Activated T-helper 9 cell treated with anti-CD3 and anti-CD28 coated beads, Interleukin-2, amount 50 U/mL, for 16 hours (primary cell): ENCODE measurements at places on chromosomes 5 and 9.

GRCh38 chr9:16257604-16258003 is 612.9 kb downstream of the BNC2 start:
- no peak for DNase-seq

DNA sequence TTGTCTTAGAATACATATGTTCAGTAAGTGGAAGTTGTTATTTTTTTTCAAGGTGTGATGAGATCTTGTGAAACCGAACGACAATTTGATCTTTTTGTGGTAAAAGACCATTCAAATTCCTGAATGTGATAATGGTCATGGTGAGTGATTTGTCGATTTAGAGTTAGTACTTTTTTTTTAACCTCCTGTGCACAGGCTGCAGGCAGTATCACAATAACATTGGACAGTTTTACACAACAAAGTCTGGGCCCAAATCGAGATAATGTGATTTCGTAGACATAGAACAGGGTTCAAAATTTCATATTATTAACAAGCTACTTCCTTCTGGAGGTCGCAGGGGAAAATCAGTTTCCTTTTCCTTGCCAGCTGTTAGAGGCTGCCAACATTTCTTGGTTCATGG is 48.6 kb upstream of the C5orf46 start:
- no peak for DNase-seq

DNA sequence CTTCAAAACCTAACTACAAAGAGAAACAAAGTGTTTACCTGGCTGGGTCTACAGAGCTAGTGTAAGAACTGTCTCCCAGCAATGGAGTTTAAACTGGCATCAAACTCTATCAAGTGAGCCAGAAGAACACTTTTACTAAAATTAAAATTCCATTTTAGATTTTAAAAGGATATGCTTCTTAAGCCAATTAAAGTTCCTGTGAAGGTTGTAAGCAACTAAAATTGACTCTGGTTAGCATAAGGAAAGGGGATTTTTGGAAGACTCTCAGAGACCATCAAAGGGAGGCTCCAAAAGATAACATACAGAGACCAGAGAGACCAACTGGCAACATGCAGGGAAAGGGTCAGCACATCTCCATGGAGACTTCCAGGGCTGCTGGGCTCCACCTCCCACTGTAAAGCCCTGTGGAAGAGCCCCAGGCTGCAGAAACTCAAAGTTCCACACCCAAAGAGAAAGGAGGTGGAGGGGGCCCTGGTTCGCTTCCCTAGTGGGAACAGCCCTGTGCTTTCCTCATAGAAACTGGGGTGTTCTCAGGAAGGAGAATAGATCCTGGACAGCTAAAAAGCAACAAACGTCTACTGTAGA is 91.7 kb downstream of the AUH start:
- no peak for DNase-seq

GRCh38 chr9:79387101-79387835 is 184.5 kb upstream of the TLE4 start:
- no peak for DNase-seq

DNA sequence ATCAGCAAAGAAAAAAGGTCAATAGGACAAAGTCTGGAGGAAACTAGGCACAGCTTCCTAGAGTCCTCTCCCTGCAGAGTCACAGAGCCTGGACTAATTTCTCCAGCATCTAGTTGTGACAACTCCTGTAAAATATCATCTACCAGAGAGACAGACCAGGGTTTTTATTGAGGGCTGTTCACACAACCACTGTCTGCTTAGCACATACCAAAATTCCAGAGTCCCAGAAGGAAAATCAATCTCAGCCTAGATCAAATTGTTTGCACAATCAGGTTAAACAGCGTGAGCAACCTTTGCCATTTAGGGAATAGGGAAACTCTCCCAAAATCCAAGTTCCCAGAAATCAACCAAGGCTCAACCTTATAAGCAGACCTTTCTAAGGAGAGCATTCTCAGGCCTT is 190.3 kb downstream of the SYK start:
- no peak for DNase-seq

GRCh38 chr5:61290791-61291210 is 41.3 kb upstream of the ZSWIM6 start:
- DNase-seq = no peak

DNA sequence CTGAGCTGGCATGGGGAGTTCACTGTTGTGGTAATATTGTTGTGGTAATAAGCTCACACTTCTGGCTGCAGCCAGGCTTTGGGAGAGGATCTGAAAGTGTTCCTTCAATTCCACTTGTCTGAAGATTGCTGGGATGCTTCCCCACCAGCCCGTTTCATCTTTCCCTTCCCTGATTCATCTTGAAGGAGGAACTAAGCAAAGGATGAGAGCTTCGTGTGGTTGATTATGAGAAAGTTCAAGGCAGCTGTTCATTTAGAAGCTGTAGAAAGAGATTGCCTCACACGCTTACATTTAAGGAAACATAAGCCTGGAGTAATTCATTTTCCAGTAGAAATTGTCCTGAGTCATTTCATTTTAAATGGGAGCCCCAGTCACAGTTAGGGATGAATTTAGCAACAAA is 122.4 kb upstream of the GAS1 start:
- no peak for DNase-seq

- no peak for DNase-seq
Measured at GRCh38 chr5:115366223-115366622, 69.8 kb upstream of the CCDC112 start.

- no peak for DNase-seq
Measured at GRCh38 chr5:123881759-123882244, 369.8 kb downstream of the CSNK1G3 start.
